ENCODE measurements at places on chromosomes 11 and 22. TPM values are rescaled to one million over a fixed set of nuclear protein-coding genes. Genes with fewer than 3 reads are reported as not detected.

GRCh38 chr11:120622189-120622875 is 110.8 kb downstream of the GRIK4 start:
- peak; percentile 52 for DNase-seq

DNA sequence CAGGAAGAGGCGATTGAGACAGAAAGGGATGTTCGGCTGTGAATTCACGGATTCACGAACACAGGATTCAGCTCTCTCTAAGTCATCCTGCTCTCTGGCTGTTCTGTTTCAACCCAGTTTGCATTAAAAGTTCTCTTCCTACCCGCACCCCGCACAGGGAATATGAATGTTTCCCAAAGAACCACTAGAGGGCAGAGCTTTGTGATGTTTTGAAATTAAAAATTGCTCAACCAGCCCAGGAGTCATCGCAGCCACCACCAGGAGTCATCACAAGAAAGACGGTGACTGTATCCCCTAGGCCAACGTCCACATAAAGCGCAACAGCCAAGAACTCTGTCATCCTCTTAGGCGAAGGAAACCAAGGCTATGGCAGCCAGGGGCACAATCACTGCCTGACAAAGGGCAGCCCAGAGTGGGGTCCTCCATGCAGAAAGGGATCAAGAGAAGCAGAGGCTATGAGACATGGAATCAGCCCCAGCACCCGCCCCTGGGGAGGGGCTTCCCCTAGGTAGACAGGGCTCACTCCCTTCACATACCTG is 122.4 kb downstream of the WT1 start:
- DNase-seq, result peak; percentile 15

The MMP1 gene
- 425 TPM for total RNA-seq

GRCh38 chr22:20430720-20431510 is 6.7 kb downstream of the SCARF2 start:
- peak; percentile 39 for DNase-seq
